ENCODE measurements at places on chromosomes 5 and 9.

DNA sequence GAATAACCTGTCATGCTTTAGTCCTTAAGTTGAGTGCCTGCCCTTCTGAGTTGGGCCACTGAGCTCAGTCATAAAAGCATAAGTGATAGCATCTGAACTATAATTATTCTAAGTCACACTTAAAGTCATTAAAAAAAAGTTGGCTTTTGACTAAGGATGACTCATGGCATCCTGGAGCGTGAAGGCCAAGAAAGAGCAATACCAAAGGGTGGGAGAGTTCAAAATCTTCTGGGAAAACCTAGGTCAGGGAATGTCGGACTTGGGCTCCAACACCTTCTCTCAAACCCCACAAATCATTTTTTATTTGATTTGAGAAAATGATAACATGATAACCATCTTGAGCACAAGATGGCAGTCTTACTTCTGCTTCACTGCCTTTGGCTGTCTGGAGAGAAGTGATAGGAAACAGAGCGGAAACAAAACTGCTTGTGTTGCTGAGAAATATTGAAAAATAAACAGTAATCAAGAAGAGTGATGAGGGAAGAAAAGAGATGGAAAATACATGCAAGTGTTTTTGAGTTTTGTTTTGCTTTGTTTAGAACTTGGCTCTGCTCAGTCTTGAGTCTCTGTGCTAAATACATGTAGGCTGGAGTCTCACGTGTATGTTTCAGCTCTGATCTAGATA lies 16.9 kb upstream of the NTRK2 start:
- DNase-seq: no peak

DNA sequence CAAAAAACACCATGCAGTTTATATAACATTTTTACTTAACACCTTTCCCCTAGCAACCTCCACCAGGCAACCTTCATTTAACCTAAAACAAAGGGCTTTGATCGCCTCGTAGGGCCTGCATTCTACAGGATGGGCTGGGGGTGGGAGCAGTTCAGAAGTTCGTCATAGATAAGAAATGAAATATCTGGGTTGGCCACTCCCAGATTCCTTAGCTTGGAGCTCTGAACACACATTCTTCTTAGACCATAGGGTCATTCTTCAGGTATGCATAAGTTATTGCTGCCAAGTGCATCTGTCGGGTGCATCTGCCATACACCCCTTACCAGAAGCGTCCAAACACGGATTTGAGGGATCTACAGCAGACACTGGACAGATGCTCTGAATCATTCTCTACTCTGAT lies 4.3 kb upstream of the SLC22A5 start:
- no peak for DNase-seq

DNA sequence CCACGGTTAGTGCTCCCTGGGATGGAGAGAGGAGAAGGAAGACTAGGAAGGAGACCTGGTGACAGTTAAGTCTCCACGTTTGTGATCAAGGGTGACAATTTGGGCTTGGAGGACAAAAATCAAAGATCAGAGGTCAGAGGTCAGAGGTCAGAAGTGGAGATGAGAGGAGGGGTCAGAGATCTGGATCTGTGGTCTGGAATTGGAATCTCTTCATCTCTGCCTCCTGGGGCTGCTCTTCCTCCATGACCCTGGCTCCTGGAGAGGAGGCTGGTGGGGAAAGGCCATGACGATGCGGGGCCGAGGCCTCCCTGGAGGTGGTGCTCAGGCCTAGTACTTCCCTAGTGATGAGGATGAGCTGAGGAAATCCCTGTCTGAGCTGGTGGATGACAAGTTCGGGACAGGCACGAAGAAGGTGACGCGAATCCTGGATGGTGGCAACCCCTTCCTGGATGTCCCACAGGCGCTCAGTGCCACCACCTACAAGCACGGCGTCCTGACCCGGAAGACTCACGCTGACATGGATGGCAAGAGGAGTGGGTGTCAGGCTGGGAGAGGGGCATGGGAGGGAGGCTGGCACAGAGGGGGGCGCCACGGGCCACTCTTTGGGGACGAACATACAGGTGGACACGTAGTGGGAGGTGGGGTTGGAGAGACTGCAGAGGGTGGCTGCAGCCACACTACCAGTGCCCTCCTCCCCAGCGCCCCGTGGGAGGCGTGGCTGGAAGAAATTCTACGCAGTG lies 41.0 kb downstream of the PSD2 start:
- no peak for DNase-seq

- peak; percentile 41 for DNase-seq
These were observed 126.8 kb downstream of the EHMT1 start for GRCh38 chr9:137745541-137745991.

DNA sequence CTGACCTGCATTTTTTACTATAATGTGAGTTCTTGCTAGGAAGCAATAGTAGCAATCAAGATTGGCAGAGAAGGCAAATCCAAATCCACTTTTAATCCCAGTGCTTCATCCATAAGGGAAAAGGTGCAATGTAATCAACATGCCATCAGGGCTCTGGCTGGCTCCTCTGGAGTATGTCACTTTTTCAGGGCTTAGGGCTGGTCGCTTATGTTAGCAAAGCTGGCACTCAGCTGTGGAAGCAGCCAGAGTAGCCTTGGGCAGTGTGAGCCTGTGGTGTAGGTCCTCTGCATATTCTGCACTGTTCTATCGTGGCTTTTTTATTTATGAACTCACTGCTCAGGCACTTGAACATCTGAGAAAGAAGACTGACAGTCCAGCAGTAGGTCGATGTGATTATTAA lies 16.1 kb downstream of the ACTBL2 start:
- DNase-seq: no peak

GRCh38 chr9:105873801-105874200 lies 179.5 kb downstream of the TMEM38B start:
- no peak for DNase-seq

DNA sequence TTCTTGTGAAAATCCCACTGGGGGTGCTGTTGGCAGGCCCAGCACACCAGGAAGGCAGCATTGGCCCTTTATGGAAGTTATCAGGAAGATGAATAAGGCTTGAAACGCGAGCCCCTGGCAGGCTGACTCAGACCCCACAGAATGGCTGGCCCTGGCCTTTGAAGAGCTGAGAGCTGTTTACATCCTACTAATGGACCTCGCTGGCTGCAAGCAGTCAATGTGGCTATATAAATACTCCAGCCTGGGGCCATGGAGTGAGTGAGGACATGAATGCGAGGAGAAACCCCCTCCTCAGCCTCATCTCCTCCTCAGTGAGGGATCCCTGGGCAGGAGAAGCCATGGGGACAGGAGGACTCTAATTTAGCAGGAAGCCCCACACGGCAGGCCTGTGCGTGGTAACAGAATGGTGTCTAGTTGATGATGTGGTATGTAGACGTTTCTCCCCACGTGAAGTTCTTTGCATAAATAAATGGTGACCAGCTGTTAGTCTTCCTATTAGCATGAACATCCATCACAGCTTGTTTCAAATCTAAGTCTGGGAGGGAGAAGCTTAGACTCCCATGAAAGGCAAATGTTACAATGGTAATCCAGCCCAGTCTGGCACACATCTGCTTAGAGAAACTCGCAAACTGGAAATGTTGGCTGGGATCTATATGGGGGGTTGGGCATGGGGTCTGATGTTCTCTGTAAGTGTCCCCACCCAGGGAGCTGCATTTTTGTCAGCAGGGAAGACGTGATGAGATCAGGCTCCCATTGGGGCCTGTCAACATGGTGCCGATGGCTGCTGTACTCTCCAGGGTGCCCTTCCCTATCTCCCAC lies 175.1 kb upstream of the PITX1 start:
- no peak for DNase-seq
